GM04503 (cell line): ENCODE measurements at places on chromosomes 5 and 9.
A peak's percentile ranks its signal among the peaks of the same experiment; 100 is the strongest.

DNA sequence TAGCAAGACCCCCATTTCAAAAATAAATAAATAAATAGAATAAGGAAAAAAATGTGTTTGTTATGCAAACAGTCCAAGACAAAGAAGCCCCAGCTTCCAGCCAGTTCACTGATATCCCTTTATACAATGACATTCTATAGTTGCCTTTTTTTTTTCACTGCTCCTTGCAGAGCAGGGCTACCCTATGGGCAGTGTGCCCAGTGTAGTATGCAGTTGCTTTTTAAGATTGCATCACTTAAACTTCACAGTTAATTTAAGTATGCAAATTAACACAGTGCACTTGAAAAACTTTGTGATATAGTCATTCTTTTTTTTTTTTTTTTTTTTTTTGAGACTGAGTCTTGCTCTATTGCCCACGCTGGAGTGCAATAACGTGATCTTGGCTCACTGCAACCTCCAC, 40.8 kb upstream of the ARRDC3 start:
- DNase-seq, result no peak

GRCh38 chr5:150759334-150759583, 442 bp upstream of the DCTN4 start:
- DNase-seq, result no peak

DNA sequence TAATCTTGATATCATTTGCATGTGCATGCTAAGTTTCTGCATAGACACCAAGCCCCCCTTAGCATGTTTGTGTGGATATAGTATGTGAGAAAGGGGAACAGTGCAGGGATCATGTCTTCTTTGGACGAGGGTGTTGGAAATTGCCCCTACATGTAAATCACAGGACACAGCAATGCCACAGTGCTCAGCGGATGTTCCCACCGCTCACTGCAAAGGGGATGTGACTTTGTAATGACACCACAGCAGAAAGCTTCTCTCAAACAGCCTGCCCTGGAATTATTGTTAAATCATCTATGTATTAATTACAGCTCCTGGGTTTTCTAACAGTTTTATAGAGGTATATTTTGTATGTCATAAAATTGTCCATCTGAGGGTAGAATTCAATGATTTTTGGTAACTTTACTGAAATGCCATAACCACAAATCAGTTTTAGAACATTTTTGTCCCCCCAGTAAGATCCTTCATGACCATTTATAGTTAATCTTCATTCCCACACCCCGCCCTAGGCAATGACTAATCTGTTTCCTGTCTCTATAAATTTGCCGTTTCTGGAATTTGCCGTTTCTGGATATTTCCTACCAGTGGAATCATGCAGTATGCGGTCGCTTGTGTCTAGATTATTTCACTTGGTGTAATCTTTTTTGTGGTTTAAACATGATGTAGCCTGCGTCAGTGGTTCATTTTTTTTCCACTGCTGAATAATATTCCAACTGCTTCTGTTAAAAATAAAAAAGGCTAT, 648.5 kb upstream of the WWC1 start:
- DNase-seq, result peak; percentile 96

DNA sequence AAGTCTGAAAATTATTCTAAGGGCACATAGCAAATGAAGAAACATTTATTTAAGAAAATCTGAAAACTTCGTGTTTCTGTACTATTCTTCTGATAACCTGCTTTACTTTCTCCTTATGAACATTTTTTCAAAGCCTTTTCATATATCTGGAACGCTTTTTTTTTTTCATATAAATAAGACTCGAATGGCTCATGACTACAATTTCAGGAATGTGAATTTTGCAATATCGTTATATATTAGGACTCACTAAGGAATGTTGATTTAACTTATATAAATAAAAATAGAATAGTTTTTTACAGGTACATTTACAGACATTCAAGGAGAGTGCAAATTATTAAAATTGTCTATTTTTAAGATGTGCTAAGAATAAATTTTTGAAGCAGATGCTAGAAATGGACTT, 42.9 kb downstream of the GPBP1 start:
- peak; percentile 3 for DNase-seq

GRCh38 chr5:157236423-157236822, 29.5 kb upstream of the CYFIP2 start:
- no peak for DNase-seq

DNA sequence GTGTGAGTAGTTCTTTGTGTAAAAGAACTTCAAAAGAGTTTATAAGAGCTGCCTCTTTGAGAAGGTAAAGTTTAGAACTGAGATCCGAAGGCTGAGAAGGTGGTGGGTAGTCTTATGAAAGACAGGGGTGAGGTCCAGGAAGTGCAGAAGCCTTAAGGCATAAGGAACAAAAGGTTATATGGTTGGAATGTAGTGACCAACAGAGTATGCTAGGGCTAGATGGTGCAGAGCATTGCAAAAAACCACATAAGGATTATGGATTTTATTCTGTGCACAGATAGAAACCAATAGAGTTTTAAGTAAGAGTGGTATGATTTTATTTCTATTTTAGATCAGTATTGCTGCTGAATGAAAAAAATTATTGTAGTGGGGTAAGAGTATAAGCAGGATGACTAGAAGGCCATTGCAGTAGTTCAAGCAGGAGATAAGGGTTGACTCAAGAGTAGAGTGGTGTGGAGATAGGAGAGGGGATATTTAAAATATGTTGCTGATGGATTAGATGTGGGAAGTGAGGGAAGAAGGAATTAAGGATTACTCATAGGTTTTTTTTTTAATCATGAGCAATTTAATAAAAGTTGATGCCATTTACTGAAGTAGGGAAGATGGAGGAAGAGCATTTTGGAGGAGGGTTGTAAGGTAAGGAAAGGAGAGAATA, 3.7 kb downstream of the RECK start:
- no peak for DNase-seq

DNA sequence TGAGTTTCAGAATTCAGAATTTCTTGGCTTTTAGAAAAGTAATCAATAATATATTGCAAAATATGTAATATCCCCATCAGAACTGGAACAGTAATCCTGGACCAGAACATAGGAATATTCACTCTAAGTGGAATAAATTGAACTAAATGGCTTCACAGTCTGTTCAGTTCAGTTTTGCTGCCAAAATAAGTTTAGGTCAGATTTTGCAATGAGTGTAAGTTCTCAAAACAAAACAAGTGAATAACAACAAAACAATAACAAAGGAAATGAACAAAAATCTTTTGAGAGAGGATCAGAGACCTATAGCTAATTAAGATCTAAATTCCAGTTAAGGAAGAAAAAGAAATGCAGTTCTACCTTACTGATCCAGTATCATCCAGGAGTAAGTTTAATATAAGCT, 9.3 kb downstream of the PTGER4 start:
- no peak for DNase-seq

DNA sequence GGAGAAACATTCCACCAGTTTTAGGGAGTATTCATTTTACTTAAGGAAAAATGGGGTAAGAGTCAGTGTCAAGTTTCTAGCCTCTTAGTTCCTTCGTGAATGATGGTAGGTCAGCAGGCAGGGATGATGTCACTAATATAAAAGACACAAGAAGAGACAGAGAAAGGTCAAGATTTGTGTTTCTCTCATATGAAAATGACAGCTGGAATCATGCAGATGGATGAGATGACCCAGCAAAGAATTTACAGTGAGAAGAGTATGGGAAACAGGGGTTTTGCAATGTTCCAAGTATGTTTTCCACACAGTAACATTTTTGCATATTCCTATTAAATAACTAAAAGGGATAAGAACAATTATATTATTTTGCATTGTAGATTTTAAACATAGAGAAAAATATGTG, 749.6 kb upstream of the DMAC1 start:
- DNase-seq, result no peak
